Brain pericyte (primary cell): ENCODE measurements at places on chromosomes 11 and 22.

GRCh38 chr22:42799461-42800405 is 57.3 kb downstream of the ARFGAP3 start:
- DNase-seq = no peak

DNA sequence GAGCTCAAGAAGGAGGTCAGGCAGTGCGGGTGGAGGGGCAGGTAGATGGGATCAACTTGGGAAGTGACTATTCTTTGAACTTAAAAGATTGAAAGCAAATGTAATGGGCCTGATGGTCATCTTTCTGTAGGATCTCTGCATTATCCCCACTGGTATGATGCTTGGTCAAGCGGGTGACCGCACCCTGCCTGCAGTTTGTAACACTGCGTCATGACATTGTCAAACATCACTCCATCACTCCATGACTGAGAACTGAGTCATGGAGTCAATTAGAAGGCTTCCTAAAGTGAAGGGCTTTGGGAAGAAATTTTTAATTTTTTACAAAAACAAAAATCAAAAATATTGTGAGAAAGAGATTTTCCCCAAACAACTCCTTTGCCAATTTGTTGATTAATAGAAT is 62.4 kb upstream of the BMAL1 start:
- DNase-seq = no peak

GRCh38 chr11:12693479-12694182 is 19.4 kb downstream of the TEAD1 start:
- DNase-seq = peak; percentile 80

- DNase-seq = no peak
Observed at GRCh38 chr11:96075532-96075959, 151.6 kb upstream of the MTMR2 start.
